ENCODE measurements at places on chromosomes 1 and 21.

DNA sequence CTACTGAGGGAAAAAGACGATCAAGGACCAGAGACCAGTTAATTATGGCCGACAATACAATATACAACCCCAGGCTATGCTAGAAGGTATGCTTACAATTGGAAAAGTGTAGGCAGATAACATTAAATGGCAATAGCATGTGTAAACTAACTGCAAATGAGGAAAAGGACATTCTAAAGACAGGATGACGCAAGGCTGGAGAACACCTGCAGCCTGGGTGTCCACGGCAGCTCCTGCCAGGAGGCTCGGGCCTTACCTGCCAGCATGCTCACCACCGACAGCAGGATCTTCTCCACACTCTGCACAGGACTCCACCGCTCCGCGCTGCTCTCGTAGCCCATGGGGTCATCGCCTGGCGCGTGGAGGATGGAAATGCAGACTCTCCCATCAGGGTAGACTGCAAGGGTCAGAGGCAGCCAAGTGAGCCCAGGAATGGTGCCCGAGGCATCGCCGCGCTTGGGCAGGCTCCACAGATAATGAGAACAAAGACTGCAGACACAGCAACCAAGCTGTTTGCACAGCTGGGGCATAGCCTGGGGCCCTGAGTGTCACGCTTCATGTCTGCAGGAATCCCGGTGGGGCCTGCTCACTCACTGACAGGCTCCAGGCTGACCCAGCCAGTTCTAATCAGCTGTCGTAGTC is 28.2 kb downstream of the UBE2G2 start:
- no peak for DNase-seq

DNA sequence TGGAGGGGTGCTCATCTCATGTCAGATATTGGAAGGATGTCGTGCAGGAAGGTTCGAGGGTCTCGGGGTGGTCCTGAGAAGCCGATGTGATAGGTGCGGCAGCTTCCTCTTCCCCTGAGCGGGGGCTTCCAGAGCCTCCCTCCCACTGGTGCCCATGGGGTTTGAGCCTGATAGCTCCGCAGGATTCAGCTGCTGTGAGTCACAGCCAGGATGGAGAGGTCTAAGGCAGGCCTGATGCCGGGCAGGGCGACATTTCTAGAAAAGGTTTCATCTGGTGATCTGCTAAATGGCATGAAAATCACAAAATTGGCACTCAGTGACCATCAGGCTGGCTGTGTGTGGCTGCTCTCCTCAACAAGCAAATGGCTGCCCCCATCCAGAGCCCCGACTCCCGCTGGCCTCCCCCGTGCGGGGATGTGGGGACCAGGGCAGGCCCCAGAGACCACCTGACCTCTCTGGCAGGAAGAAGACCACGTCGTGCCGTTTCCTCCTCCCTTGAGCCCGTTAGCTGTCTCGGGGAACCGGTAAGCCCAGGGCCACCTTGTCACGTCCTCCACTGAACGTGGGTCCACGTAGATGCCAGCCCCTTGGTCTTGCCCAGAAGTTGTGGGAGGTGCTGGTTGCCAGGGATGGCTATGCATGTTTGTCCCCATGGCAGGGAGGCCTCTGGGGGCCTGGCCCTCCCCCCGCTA is 66.1 kb downstream of the SKI start:
- DNase-seq, result no peak

DNA sequence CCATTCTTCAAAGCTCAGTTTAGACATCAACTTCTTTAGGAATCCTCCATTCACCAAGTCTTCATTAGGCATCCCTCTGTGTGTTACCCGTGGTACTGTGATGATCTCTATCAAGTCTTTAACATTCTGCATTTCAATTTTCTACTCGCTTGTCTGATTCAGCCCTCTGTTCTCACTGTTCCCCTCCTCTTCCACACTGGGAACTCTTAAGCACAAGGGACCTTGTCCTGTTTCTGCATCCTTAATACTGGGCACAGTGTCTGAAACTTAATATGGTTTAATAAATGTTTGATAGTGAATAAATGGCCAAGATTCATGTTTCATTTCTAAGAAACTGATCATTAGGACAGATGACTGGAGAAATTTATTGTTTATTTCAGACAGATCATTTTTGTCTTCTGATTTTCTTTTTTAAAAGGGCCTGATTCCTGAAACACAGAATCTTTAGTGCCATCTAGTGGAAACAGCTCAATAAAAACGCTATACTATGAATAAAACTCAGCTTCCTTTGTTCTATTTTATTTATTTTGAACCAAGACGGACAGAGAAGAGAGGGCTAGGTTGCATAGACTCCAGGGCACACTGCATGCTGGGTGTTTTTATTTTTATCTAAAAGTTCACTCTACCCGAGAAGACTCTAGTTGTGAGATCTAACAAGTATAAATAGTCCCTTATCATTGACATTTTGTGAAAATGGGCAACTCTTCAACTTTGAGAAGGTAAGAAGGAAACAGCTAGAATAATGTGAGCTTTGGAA is 7.0 kb upstream of the TRIM45 start:
- peak; percentile 52 for DNase-seq

GRCh38 chr1:227378181-227378580 is 59.9 kb upstream of the CDC42BPA start:
- no peak for DNase-seq

DNA sequence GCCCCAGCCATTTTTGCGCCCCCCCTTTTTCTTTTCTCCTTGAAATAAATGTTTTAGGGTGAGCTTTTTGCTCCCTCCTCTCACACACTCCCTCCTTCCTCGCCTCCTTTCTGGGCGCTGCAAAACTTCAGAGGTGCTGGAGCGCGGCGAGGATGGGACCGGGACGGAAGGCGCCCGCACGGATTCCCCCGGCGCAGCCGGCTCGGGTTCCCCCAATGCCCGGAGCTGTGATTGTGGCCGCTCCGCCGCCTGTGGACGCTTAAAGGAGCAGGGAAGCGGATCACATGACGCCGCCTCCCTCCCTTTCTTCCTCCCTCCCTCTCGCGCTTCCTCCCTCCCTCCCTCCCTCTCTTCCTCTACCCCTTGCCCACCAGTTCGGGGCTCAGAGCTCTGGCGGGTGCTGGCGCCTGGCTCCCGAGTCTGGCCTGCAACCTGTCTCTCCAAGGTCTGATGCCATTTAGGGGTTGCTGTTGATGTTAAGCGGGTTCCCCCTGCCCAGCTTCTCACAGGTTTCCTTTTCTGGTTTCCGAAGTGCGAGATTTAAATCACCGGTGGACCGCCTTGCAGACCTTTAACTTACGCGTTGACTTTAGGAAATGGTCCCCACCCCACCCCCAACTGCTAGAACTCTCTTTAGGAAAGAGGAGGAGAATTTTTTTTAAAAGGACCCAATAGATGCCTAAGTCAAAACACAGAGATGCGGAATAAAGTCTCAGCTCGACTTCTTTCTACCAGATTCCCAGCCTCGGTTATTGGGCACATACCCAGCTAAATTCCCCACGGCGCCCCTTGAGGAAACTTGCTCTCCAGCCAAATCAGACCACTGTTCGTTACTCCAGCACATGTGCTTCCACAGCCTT is at the start of gene WLS:
WLS (minus strand) TSS at position 235 of the 860 bp plus-strand sequence; CDS start at position 11, 224 bp downstream.
- peak; percentile 91 for DNase-seq

DNA sequence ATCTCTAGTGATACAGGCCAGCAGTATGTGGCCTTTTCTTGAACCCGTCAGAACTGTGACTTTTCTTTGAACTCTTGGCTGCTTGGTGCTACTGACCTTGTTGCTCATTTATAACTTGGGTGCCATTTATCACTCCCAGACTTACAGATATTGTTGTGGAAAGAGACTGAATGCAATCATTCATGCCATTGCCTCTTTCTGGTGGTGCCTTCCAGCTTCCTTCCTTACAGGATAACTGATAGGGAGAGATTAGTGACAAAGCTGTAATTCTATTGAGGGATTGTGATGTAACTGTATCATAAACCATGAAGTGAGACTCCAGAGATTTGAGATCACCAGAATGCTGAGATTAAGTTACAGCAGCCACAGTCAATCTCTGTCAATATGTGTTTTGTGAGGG is 256.5 kb downstream of the USP25 start:
- peak; percentile 30 for DNase-seq

DNA sequence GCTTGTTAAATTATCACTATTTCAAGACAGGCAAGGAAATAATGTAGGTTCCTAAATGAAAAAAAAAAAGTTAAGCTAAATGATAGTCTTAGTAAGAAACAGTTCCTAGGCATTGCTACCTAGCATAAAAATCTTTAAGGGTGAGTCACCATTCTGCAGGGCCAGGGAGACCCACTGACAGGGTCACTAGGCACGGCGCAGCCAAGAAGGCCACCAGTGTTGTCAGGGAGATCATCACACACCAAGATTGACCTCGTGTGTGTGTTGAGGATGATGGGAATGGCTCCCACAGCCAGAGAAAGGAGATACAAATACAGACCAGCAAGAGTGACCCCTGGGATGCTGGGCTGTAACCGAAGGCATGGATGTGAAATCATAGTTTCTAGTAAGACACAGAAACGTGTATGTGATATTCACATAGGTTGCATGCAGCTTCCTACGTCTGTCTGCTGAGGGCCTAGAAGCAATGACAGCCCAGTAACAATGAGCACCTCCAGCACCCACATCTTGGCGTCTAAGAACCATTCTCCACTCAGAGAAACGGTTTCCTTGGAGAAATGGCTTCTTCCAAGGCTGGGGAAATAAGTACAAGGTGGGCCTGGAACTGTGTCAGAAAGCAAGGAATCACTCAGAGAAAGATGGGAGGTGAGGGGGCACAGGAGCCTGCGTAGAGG is 29.1 kb downstream of the RIPK4 start:
- DNase-seq, result no peak

DNA sequence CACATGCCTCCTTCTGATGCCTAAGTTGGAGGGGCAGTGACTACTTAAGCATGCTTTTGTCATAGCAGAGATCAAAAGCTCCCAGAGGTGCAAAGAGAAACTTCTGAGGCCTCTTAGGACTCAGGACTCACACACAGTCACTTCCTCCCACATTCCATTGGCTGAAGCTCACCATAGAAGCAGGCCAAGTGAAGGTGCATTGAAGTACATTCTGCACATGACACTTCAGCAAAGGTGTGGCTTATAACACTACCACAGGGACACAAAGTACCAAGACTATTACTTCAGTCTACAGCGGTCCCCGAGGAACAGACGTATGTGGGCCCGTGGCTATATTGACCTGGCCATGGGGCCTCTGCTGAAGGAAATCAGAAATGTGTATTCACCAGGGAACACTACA is 2.5 kb upstream of the POGK start:
- DNase-seq, result no peak

DNA sequence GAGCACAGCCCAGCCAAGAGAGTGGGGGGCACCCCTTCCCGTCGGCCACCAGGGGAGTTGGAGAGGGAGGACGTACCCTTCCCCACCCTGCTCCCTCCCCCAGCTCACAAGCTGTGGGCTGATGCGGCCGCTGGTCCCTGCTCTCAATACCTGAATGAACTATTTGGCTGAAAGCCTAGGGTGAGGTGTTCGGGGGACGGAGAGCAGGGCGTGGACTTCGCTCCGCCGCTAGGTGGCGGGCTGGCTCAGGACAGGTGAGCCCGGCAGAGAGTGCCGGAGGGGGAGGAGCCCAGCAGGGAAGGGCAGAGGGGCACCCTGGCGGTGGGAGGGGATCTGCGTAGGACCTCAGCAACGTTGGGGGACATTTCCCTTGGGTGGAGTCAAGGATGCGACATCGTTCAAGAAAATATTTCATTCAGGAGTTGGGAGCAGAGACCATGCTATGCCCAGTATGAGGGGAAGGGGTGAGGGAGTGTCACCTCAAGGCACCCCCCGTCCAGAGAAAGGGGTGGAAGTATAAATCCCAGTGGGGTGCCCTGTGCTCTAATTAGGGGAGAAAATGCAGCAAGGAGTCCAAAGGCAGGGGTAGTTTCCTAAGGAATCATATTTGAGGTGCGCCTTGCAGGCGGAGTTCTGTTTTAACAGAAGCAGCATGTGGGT is 12.0 kb upstream of the RHBG start:
- DNase-seq, result no peak

GRCh38 chr21:15121655-15122120 is 56.9 kb upstream of the NRIP1 start:
- DNase-seq, result peak; percentile 63

GRCh38 chr1:53654216-53655210 is 84.5 kb downstream of the GLIS1 start:
- DNase-seq, result no peak

DNA sequence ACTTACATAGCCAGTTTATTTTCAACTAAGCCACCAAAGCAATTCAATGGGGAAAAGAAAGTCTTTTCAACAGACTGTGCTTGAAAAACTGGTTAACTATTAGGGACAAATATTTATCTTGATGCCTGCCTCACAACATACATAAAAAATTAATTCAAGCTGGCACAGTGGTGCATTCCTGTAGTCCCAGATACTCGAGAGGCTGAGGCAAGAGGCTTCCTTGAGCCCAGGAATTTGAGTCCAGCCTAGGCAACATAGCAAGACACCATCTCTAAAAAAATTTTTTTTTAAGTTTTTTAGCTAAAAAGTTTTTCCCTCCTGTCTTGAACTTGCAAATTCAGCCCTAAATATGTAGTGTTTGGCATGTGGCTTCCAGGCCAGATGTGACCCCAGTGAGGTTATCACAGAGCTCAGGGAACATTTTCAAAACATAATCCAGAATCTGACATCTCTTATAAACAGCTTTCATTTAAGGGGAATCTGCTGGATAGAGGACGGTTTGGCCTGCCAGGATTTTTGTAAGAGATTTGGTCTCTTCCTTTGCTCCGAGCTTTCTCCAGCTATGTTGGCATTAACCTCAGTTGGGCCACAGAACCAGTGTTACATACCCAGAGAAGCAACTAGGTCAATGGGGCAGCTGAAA is 46.4 kb downstream of the COL6A1 start:
- DNase-seq, result peak; percentile 95

DNA sequence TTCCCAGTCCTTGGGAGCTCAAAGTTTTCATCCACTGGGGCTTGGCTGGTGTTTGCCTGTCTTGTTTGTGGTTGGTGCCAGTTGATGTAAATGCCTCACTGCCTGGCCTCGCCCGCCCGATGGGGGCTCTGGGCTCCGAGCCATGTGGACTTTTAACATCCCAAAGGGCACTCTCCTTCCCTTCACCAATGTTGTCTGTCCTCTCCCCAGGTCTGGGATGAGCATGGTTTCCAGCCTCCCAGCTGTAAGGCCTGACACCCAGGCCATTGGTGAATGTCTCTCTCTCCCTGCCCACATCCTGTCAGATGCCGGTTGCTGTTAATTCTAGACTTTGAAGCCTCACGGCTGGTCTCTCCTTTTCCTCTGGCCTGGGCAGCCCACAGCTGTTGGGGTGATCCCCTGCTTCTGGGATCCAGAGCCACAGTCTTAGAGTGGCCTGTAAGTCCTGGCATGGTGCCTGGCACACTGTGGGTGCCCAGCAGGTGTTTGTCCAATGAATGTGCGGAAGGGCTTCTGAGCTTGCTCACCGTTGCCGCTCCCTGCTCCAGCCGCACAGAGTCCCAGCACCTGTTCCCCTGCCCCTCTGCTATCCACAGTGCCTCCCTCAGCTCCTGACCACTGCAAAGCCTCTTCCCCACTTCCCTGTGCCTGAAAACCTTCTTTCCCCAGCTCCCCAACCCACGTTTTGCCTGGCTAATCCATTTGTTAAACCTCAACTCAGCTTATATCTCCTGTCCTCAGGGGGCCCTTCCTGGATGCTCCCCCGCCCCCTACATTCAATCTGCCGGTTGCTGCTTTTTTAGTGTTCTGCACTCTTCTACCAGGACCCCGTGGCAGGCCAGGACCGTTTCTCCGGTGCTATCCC is 3.3 kb upstream of the C1orf174 start:
- no peak for DNase-seq

GRCh38 chr1:58804853-58805565 is 21.2 kb upstream of the JUN start:
- no peak for DNase-seq

GRCh38 chr1:12478612-12478985 is 139.4 kb downstream of the DHRS3 start:
- DNase-seq, result no peak
